ENCODE measurements at places on chromosomes 4 and X. TPM values are rescaled to one million over a fixed set of nuclear protein-coding genes. Genes with fewer than 3 reads are reported as not detected.

- DNase-seq: no peak
These were observed 20.8 kb downstream of the EIF4E start for GRCh38 chr4:98908182-98908581.

DNA sequence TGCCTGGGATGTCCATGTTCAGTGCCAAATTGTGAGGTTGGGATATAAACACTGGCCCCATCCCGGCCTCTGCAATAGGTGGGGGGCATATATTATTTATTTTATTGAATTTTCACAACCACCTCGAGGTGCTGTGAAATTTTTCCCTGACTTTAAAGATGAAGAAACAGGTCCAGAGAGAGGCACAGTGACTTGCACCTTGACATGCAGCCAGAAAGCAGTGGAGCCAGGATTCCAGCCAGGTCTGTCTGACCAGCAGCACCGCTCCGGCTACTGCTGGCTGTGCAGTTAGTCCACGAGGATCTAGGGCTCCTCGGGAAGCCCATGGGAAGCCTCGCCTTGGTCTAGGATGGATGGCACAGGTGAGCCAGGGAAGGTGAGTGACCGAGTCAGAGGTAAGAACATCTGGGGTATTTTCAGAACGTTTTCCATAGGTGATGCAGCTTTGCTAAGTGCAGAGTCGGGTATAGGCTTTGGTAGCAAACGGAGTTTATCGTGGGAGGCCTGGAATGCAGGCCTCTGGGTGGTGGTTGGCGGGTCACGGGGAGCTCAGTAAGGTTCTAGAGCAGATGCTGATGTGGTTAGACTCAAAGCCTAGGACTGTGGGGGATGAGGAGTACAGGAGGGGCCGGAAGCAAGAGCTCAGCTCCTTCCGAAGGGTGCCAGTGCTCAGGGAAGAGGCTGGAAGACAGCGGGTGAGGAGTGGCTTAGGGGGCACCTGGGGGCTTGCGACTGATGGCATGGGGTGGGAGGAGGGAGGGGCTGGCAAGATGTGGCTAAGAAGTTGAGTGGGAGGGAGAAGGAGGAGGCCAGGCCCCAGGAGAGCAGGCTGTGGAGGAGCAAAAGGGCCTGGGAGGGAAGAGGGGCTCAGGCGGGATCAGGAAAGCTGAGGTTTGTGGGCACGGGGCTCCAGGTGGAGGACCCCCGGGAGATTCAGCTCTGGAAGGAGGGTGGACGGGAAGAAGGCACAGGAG lies 107.7 kb upstream of the LRPAP1 start:
- no peak for DNase-seq

- no peak for DNase-seq
These were observed 48.2 kb downstream of the SLC34A2 start for GRCh38 chr4:25703731-25704388.

DNA sequence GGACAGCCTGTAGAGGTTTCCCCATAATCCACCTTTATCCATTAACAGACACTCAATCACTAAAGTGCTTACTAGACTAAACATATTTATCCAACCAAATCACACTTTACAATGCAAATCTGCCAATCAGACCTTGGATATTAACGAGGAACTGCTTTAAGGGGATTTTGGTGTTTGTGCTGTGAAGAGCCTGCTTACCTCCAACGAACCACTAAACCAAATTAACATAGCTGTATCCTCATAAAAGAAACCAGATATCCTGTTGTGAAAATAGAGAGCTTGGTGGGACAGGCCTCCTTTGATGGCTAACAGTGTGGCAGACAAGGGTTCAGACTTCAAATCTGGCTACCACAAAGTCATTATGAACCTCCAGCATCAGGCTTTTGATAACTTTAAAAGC lies 252.6 kb upstream of the HAND2 start:
- DNase-seq: no peak

DNA sequence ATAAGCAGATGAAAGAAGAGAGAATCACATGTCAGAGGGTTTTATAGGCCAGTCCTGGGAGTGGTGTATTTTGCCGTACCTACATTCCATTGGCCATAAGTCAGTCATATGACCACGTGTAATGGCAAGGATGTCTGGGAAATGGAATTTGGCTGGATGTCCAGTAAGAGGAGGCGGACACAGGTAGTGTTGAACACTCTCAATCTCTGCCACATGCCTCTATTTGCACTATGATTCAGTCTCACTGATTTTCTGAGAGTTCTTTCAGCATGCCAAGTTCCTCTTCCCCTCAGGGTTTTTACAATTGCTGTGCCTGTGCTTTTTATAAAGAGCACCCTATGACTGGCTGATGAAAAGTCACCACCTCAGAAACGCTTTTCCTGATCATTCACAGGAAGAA lies 164.2 kb upstream of the GPR101 start:
- DNase-seq: no peak

GRCh38 chr4:41098093-41099048 lies 116.0 kb downstream of the APBB2 start:
- no peak for DNase-seq

DNA sequence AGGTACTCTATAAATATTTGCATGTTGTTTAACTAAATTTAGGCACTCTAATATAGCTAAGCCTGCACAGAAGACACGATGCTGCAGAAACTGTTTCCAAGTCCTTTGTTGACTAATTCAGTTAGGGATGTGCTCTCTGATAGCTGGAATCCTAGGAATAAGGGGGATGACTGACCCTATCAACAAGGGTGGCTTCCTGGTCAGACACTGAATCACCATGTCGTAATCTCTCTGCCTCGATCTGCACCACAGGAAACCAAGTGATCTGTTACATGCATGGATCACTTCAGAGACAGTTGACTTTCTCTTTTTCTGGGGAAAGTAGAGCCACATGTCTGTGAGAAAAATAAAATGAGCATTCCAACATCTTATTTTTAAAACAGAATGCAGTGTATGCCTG lies 169.1 kb downstream of the GUCY2F start:
- no peak for DNase-seq

DNA sequence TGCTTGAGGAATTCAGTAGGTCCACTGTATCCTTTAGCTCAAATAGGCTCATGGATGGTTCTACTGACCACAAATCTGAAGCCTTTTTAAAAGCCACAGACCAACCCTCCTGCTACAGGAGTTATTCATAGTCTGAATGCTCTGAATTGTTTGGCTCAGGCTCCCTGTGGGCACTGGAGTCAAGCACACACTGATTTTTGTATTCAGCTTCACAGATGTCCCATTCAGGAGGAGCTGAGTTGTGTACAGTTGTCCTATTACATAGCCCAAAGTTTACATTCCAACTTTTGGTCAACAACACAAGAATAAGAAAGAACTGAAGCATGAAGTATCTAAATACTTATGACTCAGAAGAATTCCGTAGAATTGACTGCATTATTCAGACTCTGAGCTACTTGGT lies 243.9 kb downstream of the UNC5C start:
- no peak for DNase-seq

GRCh38 chr4:106316773-106317409 lies 541 bp downstream of the AIMP1 start:
- no peak for DNase-seq

DNA sequence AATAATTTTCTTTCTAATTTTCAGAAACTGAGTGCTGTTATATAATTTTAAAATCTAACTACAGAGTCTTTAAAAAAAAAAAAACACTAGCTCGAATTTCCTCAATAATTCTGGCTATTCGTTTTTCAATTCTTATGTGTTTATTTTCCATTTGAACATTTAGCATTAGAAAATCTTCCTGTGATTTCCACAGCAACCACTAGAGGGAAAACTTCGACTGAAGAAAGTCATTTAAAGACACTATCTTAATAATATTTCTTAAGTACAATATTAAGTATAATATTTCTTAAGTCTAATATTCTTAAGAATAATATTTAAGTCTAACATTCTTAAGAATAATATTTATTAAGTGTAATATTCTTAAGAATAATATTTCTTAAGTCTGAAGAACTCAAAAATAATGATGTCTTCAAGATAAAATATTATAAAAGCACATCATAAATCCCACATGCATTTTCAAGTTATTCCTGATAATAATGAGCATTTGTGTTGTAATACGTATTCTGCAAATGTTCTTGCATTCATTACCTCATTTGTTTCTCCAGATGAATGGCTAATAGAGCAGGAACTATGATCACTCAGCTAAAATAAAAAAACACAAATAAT lies 118.4 kb upstream of the WDR17 start:
- DNase-seq: peak; percentile 41

DNA sequence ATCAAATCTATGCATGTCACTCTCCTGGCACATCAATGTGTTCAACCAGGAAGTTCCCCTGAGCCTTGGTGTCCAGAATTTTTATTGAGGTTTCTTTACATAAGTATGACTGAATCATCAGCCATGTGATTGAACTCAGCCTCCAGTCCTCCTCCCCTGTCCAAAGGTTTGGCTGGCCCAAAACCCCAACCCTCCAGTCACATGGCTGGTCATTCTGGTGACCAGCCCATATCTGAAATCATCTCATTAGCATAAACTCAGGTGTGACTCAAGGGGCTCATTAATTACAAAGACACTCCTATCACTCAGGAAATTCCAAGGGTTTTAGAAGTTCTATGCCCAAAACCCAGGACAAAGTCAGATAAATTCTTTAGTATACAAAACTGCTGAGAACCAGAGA lies 20.6 kb upstream of the SUPT20HL2 start:
- no peak for DNase-seq

DNA sequence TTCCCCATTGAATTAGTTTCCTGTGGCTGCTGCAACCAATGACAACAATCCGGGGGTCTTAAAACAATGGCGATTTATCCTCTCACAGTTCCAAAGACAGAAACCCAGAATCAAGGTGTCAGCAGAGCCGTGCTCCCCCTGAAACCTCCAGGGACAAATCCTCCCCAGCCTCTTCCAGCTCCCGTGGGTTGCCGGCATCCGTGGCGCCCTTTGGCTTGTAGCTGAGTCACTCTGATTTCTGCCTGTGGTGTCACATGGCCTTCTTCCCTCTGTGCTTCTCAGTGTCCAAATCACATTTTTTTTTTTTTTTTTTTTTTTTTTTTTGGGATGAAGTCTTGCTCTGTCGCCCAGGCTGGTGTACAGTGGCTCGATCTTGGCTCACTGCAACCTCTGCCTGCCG lies 64.5 kb upstream of the STX18 start:
- no peak for DNase-seq

- DNase-seq: no peak
These were observed 69.8 kb downstream of the ZNF827 start for GRCh38 chr4:145868637-145869409.

DNA sequence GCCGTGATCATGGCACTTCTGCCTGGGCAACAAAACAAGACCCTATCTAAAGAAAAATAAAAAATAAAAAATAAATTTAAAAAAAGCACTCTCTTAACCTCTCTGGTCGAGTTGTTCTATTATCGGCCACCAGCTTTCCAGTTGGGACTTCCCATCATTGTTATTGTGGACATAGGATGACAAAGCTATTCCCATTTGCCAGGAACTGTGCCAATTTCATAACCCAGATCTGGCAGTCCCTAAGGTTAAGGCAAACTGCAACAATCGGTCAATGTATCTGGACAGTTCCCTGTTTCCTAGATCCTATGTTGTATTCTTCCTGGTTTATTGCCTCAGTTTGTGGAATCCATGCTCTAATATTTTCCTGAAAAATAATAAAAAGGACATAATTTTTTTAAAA lies 17.8 kb upstream of the ANXA5 start:
- DNase-seq: no peak

GRCh38 chr4:185278716-185279115 lies 69.3 kb downstream of the SNX25 start:
- no peak for DNase-seq

DNA sequence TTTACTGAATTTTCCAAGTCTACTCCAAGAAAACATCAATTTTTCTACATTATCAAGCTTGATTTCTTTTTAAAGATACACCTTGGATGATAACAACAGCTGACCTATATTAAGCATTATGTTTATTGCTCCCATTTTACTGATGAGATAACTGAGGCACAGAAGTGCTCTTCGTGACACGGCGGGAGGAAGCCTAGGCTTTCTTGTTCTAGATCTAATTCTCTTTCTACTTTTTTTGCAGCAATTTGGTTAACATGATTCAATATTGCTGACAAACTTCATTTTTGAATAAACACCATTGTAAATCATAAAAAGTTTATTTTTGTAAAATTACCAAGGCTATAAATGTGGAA lies 33.8 kb downstream of the BBS12 start:
- no peak for DNase-seq

DNA sequence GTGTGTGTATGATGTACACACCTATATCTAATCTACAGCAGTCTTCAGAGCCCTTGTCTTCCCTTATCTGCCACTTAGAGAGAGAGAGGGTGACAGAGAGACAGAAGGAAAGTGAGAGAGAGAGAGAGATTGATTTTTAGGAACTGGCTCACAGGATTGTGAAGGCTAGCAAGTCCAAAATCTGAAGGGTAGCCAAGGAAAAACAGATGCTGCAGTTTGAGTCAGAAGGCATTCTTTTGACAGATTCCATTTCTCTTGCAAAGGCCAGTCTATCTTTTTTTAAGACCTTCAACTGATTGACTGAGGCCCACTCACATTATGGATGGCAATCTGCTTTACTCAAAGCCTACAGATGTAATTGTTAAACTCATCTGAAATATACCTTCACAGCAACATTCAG lies 664.0 kb upstream of the IGFBP7 start:
- DNase-seq: no peak

DNA sequence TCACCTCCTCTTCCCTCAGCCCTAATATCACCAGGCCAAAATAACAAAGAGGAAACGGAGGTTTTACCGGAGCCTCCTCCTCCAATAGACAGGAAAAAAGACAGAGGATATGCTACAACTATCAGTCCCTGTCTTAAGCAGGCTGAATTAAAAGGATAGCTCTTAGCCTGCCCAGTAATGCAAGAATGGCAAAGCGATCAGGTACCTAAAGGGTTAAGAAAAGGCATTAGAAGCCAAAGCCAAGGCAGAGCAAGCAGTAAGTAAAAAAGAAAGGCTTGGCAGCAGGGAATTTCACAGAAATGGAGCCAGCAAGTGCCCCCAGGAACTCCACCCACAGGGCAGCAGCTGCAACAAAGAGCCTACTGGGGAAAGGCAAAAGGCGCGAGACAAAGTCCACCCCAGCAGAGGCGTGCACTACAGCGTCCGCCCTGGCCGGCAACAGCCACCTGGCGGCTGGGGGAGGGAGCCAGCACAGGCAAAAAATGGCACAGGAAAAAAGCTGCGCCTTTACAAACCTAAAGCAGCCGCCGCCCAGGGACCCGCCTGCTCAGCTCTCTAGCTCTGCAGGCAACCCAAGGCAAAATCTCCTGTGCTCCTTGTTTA lies 220.6 kb upstream of the ZC4H2 start:
- peak; percentile 1 for DNase-seq

RHOXF1 gene
- 1.3 TPM for polyA plus RNA-seq

HDX gene
- polyA plus RNA-seq: 2.4 TPM

OTUD6A gene
- not detected for polyA plus RNA-seq

SPP1 gene
- polyA plus RNA-seq: not detected

SERPINA7 gene
- not detected for polyA plus RNA-seq

AMBN gene
- not detected for polyA plus RNA-seq

TSPAN7 gene
- 0.07 TPM for polyA plus RNA-seq

TLR1 gene
- 23.4 TPM for polyA plus RNA-seq

TAF7L gene
- polyA plus RNA-seq: 0.07 TPM

RNF150 gene
- not detected for polyA plus RNA-seq

MAGEA9B gene
- 0.04 TPM for polyA plus RNA-seq

SLC10A4 gene
- 0.07 TPM for polyA plus RNA-seq

Measured in B cell (primary cell).